ENCODE measurements at places on chromosomes 7 and 10. TPM values are rescaled to one million over a fixed set of nuclear protein-coding genes. Genes with fewer than 3 reads are reported as not detected.

The TPST1 gene
- 172 TPM for total RNA-seq

GRCh38 chr10:92278996-92279696 is 11.7 kb downstream of the CPEB3 start:
- no peak for DNase-seq

The ARHGEF35 gene
- 6.5 TPM for total RNA-seq

DNA sequence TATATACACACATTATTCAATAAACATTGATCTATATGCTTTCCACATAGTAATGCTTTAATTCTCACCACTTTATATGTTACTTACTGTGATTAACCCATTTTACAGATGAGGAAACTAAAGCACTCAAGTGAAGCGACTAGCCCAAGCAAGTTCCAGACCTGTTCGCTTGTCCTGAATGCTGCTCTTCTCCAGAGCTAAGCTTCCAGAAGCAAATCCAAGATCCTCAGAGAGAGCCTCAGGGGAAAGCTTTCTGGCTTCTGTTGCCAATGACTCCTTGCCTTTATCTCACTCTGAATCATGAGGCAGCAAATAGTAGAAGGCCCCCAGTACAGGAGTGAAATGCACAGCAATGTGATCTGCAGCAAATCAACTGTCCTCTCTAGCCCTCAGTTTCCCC is 32.2 kb downstream of the XPNPEP1 start:
- DNase-seq = no peak

The PRXL2A gene
- total RNA-seq = 52.9 TPM

- DNase-seq = no peak
Observed at GRCh38 chr10:68194290-68194689, 37.6 kb downstream of the ATOH7 start.

The DBF4 gene
- total RNA-seq = 17.3 TPM

The DIP2C gene
- 24.3 TPM for total RNA-seq

The PRKAR1B gene
- total RNA-seq = 12.3 TPM

The BCAP29 gene
- total RNA-seq = 103 TPM

The MEIG1 gene
- not detected for total RNA-seq

DNA sequence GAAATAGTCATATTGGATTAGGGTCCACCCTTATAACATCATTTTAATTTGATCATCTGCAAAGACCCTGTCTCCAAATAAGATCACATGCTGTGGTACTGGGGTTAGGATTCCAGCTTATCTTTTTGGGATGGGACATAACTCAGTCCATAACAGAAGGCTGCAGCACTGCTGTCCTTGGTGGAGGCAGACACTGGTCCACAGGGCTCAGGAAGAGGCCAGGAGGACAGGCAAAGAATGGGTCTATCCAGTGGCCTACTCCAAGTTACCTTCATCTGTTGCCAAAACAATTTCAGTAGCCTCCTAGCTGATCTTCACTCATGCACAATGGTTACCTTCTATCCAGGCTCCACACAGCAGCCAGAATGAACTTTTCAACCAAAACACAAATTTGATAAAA is 387.0 kb downstream of the GRID1 start:
- DNase-seq = no peak

- no peak for DNase-seq
Observed at GRCh38 chr10:77911535-77912123, 14.9 kb downstream of the DLG5 start.

The LRIT1 gene
- not detected for total RNA-seq

The STK31 gene
- total RNA-seq = 0.90 TPM

The EFCAB10 gene
- total RNA-seq = not detected

DNA sequence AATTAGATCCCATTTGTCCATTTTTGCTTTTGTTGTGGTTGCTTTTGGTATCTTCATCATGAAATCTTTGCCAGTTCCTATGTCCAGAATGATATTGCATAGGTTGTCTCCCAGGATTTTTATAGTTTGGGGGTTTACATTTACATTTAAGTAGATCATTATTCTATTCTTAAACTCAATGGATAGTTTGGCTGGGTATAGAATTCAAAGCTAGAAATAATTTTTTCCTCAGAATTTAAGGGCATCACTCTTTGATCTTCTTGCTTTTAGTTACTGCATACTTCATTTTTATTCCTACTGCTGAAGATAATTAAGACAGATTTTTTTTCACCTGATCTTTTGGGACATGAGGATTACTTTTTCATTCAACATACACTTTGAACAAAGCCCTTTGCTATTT is 29.8 kb downstream of the SFR1 start:
- no peak for DNase-seq

The PALD1 gene
- 10.2 TPM for total RNA-seq

The ENKUR gene
- total RNA-seq = 0.95 TPM

- DNase-seq = no peak
Observed at GRCh38 chr7:1121886-1122831, 34.2 kb downstream of the GPER1 start.

DNA sequence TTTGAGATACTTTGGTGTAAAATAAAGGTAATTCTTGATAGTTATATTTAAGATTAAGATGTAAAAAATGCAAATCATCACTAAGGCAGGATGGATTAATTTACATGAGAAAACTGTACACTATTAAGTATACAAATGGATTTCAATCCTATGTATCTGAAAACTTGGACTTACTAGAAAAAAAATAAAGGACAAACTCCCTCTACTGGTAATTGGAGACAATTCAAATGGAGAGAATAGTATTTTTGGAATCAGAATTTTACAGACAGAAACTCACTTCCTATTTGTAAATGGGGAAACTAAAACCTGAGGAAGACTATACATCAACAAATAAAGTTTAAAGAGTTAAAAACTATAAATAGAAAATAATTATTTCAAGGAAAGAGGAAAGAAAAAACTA is 62.6 kb downstream of the CUL2 start:
- no peak for DNase-seq

Data from urinary bladder (tissue), 4 donors.